ENCODE measurements at places on chromosomes 16 and 17.
A peak's percentile ranks its signal among the peaks of the same experiment; 100 is the strongest.

DNA sequence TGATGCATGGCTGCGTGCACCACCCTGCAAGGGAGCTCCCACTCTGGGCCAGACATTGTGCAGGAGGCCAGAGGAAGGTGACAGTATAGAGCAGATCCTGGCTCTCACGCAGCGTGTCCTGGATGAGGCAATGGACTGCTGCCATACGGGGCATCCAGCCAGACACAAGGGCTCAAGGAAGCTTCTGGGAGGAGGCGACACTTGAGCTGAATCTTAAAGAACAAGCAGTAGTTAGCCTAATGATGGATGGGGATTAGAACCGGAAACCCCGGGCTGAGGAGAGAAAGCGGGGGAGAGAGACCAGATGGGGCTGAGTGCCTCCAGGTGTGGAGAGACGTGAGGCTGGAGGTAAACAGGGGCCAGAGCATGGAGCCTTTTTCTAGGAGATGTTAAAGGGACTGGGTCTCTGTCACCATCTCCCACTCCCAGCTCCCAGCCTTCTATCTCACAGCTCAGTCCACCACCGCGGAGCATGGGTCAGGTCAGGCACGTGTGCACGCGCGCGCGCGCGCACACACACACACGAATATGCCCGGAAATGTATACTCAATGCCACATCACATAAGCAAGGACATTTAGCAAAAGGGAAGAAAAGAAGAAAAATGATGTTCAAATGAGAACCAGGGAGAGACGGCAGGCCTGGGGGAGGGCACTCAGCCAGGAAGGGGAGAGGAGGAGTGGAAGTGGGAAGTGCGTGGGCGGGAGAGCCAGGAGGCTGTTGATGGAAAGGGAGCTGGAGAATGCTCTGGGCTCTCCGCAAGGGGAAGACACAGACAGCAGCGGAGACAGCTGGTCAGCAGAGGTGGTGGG, 46.3 kb downstream of the CCDC42 start:
- no peak for DNase-seq

DNA sequence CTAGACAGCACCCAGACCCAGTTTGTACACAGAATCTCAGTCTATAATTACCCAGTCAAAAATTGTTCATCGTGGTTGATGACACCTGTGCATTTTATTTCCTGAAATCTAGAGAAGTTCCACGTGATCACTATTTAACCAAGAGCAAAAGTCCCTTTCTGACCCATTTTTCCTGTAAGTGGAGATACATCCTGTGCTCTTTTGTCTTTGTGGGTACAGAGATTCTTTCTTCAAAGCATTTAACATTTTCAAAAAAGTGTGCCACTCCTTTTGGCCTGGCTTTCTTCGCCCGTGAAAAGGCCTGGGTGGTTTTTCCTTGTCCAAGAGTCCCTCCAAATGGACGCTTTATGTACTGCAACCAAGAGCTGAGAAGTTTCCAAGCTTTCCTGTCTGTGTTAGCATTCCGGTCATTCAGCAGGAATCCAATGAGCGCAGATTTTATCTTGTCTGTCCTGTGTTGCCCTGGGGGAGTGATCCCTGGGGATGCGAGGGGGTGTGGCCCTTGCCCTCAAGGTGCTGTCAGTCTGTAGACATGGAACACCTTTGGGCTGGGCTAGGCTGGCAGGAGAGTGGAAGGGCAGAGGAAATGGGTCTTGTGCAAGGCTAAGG, 161.1 kb upstream of the CACNG5 start:
- peak; percentile 38 for DNase-seq

GRCh38 chr16:17369421-17370222, 101.1 kb downstream of the XYLT1 start:
- DNase-seq = peak; percentile 58

DNA sequence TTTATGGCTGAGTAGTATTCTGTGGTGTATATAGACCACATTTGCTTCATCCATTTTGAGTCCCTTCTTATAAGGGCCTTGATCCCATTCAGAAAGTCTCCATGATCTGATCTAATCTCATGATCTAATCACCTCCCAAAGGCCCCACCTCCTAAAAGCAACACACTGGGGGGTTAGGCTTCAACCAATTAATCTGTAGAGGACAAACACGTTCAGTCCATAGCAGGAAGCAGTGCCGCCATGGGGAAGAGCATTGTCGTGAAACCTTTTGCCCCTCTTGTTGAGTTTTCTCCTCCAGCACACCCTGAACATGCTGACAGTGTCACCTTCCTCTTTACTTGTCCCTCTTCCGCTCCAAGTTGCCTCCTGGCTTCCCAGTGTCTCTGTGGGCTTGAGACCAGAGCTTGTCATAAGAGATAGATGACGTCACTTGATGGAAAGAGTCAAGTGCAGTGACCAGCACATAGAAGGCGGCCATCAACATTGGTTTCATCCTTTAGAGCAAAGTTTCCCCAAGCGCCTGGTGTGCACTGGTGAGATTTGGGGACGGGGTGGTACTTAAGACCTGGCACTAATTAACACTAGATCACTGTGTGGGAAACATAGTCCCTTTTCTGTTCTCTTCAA, 74.1 kb downstream of the PRKCB start:
- DNase-seq = no peak

- no peak for DNase-seq
Observed at GRCh38 chr16:47887496-47887895, 268.3 kb downstream of the ABCC12 start.

DNA sequence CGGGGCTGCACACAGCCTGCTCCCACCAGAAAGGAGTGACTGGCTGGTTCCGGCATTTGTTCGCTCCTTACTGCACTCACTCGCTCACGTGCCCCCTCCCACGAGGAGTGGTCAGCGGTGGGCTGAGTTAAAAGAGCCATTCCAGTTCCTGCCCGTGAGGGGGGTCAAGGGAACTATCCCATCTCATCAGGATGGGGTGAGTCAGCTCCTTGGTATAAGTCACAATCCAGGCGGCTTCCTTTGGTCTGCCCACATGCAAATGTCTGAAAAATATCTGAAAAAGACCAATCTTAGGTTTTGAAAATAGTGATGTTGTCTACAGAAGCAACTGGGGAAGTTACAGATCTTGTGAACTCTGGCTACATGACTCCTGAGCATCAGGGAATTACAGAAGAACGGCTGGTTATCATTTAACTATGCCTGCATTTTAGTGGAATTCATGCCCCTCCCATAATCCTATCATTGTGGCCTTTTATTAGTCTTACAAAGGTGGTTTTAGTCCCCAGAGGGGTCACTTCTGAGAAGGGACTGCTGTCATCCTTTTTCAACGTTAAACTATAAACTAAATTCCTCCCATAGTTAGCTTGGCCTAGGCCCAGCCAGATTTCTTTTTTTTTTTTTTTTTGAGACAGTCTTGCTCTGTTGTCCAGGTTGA, 9.8 kb upstream of the TNFSF12 start:
- no peak for DNase-seq

- DNase-seq = no peak
Observed at GRCh38 chr17:9386401-9386800, 189.2 kb downstream of the STX8 start.

Data from stimulated activated CD8-positive, alpha-beta memory T cell treated with anti-CD3 and anti-CD28 coated beads, Interleukin-7, amount 100 ng/mL, for 4 hours (primary cell).